ENCODE measurements at places on chromosomes 16 and 17.

DNA sequence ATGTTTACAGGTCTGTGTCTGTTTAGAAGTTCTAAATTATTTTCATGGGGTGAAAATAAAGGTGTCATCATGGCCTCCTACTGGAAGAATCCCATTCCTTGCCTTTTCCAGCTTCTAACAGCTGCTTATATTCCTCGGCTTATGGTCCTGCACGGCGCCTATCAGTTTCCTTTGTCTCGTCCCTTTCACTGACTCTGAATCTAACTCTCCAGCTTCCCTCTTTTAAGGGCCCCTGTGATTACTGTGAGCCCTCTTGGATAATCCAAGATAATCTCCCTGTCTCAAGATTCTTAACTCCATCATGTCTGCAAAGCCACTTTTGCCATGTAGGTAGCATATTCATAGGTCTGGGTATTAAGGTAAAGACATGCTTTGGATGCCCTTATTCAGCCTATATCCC lies 441.0 kb upstream of the ERCC4 start:
- DNase-seq: no peak

DNA sequence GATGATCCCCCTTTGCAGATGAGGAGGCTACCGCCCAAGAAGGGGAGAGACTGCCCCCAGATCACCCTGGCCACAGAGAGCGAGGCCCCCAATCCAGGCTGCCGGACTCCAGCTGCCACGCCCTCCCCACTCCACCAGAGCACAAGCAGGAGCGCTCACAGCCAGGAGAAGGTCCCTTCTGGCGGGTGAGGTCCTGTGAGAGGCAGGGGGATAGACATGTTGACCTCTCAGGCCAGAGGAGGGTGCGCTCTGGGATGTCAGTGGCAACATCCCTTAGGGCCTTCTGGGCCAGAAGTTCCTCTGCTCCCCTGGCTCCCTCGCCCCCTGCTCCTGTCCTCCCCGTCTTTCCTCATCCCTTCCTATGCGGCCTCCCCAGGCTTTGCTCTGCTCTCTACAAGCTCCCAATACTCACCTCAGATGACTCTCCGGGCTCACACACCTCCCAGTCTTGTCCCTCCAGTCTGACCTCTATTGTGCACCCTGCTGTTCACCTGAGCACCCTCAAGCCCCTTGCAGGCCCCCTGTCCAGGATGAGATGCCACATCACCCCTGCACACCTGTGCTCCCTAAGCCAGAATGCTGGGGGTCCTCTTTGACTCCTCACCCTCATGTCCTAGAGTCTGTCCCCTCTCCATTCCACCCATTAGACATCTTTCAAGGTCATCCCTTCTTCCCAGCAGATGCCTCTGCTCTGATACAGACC lies 5.0 kb upstream of the NXPH3 start:
- no peak for DNase-seq

DNA sequence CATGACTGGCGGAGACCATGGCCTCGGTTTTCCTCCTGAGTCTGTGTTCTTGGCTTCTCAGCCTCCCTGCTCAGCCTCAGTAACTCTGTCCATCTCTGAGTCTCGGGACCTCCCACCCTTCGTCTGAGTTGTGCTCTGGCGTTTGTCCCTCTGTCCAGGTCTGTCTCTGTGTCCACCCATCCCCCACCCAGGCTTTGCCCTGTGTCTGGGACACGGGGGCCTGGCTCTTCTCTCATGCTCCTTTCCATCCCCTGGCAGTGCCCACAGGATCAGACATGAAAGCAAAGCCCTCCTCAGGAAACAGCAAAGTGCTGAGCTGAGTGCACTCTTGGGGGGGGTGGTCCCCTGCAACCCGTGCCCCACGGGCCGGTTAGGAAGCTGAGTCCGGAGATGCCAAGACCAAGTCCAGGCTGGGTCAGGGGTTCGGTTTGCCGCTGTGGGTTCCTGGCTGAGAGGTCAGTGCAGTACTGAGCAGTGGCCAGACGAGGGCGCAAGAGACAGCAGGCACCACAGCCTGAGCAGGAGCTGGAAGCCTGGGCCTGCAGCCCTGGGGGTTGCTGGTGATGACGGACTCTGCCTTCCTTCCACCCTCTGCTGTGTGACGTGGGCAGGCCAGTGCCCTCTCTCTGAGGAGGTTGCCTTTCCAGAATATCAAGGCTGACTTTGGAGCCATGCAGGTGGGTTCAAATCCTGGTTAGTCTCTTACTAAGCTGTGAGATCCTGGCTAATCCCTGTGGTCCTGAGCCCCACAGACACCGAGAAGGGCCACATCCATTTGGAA lies 2.5 kb downstream of the P2RX1 start:
- DNase-seq: peak; percentile 95

GRCh38 chr16:49348408-49349176 lies 25.0 kb upstream of the C16orf78 start:
- DNase-seq: no peak

DNA sequence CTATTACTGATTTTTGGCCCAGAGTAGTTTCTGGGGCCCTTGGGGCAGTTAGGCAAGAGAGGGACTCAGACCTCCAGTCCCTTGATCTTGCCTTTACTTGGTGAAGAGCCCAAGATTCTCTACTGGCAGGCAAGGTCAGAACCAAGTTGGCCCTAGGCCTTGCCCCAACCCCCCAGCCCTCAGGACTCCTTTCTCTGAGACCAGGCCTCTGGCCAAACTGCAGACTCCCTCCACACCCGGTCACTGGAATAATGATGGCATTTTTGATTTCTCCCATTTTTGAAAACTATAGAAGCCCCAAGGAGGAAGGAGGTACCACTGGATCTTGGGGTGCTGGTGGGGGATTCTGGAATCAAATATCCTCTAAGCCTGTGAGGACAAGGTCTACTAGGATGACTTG lies 18.0 kb upstream of the HOXB9 start:
- DNase-seq: no peak

DNA sequence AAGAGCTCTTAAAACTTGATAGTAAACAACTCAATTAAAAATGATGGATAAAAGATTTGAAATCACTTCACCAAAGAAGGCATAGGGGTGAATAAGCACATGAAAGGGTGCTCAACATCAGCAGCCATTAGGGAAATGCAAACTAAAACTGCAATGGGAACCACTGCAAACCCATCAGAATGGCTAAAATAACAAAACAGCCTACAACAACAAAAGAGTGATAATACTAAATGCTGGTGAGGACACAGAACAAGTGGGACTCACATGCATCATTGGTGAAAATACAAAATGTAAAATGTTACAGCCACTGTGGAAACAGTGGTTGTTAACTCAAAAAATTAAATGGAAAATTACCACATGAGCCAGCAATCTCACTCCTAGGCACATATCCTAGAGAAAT lies 121.5 kb downstream of the CDK5R1 start:
- DNase-seq: no peak

GRCh38 chr17:17042851-17043460 lies 699 bp downstream of the MPRIP start:
- no peak for DNase-seq

Measured in H1 (cell line).